CD4-positive, alpha-beta T cell (primary cell): ENCODE measurements at places on chromosomes 3 and 15.

- DNase-seq: no peak
Observed at GRCh38 chr3:60633644-60634043, 617.6 kb downstream of the FHIT start.

GRCh38 chr3:165954171-165954570, 116.9 kb upstream of the BCHE start:
- DNase-seq: no peak

GRCh38 chr15:51121631-51122225, 27.0 kb upstream of the TNFAIP8L3 start:
- no peak for DNase-seq

DNA sequence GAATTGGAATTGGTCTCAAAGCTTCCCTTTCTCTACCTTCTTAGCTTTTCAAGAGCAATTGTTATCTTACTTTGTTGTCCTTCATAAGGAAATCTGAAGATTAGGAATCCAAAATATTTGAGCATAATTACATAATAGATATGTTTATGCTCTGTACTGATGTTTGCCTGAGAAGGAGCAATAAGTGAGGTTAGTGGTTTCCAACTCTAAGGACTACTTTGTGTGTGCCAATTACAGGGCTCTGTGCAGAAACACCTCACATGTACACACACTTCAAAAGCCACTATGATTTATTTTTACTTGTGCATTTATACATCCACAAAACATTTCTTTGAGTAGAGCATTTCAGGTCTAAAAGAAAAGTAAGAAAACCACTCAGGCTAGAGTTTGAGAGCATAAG, 49.9 kb downstream of the MME start:
- DNase-seq: no peak

DNA sequence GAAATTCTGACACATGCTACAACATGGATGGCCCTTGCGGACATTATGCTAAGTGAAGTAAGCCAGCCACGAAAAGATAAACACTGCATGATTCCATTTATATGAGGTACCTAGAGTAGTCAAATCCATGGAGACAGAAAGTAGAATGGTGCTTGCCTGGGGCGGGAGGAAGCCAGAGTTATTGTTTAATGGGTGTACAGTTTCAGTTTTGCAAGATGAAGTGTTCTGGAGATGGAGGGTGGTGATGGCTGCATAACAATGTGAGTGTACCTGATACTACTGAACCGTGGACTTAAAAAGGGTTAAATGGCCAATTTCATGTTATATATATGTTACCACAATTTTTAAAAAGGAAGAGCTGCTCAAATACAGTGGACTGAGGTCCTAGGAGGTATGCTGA, 66.9 kb downstream of the SEMA5B start:
- DNase-seq: no peak

- DNase-seq: no peak
Observed at GRCh38 chr3:6262010-6262409, 598.9 kb upstream of the GRM7 start.

DNA sequence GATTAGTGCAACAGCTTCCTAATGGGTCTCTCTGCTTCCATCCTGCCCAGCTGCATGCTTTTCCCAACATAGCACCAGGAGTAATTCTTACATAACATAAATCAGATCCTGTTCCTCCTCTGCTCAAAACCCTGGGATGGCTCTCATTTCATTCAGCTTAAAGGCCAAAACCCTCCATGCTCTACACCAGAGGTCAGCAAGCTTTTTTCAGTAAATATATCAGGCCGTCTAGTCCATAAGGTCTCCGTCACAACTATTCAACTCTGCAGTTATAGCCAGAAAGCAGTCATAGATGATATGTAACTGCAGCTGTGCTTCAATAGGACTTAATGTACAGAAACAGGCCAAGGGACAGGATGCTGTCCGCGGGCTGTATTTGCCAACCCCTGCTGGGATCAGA, 202.8 kb upstream of the UBE2E2 start:
- DNase-seq: no peak

- no peak for DNase-seq
Observed at GRCh38 chr15:48006031-48006511, 114.7 kb upstream of the SLC24A5 start.

DNA sequence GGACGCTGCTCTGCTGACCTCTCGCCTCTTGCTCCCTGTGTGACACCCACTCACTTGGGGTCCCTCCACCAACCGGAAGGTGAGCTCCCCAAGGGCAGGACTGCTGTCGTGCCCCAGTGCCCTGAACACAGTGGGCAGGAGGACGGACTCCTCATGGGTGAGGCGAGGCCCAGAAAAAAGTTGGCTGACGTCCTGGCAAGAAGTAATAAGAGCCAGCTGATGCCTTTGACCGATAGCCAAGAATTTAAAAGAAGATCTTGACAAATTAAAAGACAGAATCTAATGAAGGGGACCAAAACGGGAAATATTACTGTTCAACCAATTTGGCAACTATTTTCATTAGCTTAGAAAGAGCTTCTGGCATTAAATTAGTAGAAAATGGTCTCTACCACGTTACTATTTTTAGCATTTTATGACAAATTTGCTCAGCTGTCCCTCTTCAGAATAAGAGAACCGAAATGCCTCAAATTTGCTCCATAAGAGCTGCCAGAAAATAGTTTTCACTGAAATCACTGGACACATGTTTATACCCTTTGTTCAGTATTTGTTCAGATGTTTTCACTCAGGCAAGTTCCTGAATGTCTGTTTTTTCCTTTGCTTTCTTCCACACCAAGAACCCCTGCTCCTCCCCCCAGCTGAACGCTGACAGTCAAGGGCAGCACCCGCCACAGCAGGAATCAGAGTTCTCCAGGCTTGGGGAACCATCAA, 60.5 kb downstream of the XXYLT1 start:
- DNase-seq: no peak

- no peak for DNase-seq
Observed at GRCh38 chr15:67559576-67559975, 17.1 kb downstream of the MAP2K5 start.

DNA sequence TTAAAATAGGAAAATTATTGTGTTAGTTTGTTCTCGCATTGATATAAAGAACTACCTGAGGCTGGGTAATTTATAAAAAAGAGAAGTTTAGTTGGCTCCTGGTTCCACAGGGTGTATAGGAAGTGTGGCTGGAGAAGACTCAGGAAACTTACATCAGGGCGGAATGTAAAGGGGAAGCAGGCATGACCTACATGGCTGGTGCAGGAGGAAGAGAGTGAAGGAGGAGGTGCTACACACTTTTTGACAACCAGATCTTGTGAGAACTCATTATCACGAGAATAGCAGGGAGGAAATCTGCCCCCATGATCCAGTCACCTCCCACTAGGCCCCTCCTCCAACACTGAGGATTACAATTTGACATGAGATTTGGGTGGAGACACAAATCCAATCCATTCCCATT, 490.7 kb downstream of the RBMS3 start:
- no peak for DNase-seq

DNA sequence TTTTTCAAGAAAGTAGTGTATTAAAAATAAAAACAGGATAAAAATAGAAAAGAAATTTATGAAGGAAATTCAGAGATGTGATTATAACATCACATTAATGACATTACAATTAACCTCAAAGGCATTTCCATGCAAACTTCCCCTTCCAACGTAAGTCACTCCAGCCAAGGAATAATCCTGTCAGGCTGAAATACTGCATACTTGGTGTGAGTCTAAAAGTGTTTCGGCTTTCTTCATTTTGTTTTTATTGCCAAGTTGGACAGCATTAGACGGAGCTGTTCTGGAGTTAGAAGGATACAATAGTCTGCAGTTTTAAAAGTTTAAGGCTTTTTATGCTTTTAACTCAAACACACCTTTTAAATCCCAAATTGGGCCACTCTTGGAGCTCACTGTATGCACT, 435.0 kb downstream of the MECOM start:
- DNase-seq: no peak

DNA sequence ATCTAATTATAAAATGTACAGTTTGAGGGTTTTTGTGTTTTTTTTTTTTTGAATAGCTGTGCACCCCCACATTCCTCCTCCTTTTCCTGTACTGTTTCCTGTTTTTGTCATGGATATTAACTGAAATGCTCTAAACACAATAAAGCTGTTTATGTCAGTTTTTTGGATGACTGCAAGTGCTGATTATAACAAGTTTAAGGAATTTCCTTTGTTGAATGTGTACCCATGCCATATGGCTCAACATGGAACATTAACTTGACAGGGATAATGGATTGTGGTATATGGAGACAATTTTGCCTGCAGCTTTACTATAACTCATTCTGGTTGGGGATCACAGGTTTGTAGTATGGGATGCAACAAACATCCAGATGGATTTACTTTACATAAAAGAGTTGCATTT, 216.4 kb downstream of the TCF12 start:
- no peak for DNase-seq

DNA sequence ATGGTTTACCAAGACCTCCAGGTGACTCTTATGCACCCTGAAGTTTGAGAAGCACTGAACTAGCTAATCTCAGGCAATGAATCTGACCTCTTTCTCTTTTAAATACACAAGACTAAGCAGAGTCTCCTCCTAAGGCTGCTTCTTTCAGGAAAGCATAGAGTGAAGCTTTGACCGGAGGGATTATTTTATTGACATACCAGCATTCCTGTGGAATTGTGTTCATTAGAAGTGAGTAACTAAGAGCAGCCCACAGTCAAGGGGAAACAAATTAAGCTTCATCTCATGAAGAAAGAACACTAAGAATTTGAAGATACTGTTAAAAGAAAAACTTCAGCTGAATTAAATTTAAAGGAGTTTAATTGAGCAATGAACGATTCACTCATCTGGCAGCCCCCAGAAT, 963.5 kb downstream of the NTRK3 start:
- DNase-seq: no peak

- DNase-seq: no peak
Observed at GRCh38 chr15:72037321-72037720, 80.6 kb downstream of the MYO9A start.

- DNase-seq: no peak
Observed at GRCh38 chr15:42012241-42012640, 8.6 kb downstream of the PLA2G4E start.
